ENCODE measurements at places on chromosomes 7 and 10.

GRCh38 chr10:14604181-14605142, 170.2 kb downstream of the FAM107B start:
- peak; percentile 83 for DNase-seq

DNA sequence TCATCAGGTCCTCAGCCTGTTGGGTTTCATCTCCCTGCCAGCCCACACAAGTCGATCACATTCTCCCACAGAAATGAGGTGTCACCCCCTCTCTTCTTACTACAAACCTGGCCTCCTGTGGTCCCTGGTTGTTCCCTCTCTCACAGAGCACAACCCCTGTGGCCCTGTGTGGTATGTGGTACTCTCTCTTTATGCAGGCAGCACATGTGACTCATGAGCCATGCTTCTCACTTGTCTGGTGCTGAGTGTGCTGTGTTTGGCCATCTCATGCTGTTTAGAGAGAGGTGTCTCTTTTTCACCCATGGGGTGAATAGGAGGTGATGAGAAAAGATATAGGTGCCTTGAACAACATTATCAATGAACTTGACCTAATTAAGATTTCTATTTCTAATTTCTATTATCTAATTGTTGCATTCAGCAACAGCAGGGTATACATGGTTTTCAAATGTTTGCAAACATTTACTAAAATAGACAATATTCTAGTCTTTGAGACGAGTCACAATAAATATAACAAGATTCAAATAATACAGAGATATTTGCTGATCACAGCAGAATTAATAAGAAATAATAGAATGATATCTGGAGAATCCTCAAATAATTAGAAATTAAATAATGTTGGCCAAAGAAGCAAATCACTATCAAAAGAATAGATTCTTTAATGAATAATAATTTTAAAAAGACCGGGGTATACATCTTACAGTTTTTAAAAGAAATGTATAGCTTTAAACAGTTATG, 633.8 kb upstream of the IGFBP3 start:
- no peak for DNase-seq

GRCh38 chr7:142754681-142755575, 5.7 kb downstream of the PRSS1 start:
- no peak for DNase-seq

- DNase-seq = no peak
Observed at GRCh38 chr7:15765753-15766152, 79.3 kb upstream of the MEOX2 start.

- DNase-seq = no peak
Observed at GRCh38 chr7:139613971-139614411, 90.5 kb downstream of the CLEC2L start.

GRCh38 chr7:30549931-30550493, 44.7 kb upstream of the GARS1 start:
- no peak for DNase-seq

- no peak for DNase-seq
Observed at GRCh38 chr7:20235288-20235687, 18.1 kb upstream of the MACC1 start.

DNA sequence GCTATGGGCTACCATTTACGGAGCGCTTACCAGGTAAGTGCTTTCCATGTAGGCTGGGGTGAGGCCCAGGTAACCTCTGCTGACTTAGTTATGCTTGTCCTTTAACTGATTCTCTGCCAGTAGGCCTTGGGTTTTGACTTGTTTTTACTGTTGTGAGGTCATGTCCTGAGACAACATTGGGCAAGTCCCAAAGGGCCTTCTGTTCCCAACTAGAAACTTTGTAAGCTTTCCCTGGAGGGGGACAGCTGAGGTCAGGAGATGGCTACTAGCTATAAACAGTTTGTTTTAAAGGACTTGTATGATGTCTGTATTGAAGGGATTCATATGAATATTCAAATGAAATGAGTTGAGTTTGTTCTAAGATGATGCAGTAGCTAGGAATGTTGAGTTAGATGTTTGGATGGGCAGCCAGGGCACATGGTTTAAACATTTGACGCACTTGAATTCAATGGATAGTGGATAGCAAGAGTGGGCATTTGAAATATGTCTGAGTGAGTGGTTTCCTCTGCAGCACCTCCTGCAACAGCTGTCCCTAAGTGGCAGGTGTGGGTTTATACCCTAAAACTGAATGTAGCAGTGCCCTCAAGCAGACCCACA, 10.0 kb upstream of the SGPL1 start:
- DNase-seq = no peak

GRCh38 chr10:133163889-133164815, 4.1 kb downstream of the KNDC1 start:
- no peak for DNase-seq

DNA sequence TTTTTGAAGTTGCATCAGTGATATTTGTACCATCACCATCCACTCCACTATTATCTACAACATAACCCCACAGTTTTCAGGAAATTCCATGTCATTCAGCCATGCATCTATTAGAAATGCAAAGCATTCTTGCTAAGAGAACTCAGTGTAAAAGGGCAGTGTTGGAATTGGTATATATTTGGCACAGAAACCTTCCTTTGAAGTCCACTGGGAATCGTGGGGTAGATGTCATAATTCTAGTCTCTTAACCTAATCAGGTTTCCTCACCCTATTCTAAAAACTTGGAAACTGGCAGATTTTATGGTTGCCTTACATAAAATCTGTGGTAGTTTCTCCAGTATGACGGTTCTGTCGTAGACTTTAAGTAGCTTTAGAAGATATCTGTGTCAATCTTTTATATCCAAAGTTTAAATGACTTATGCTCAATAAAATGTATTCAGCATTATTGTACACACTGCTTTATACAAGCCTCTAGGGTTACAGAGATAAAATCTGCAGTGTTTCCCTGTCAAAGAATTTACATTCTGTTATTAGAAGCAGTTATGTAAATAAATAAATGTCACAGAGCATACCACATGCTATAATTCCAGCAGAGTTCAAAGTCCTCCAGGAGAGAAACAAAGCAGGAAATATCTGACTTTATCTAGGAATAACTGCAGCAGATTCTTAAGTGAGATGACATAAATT, 704.4 kb upstream of the CELF2 start:
- no peak for DNase-seq

DNA sequence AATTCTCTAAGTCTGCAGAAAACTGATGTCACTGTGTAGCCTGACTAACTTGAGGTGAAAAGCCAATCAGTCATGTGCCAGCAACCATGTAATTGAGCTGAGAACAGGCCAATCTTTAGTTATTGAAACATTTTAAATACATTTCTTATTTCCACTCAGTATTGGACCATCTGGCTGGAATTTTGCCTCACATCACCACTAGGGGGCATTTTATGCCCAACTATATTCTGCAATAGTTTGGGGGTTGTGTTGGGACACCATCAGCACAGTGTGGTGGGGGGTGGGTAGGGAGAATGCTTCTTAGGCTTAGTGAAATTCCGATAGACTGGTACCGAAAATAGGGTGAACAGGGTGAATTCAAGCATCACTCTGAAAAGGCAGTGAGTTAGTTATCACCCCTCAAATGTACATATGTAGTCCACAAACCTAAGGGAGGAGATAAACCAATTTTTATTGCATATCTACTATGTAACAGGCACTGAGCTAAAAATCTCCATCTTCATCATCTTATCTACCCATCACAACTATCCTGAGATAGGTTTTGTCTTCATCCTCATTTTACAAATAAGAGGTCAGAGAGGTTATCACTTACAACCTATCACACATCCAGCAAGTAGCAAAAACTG, 17.8 kb downstream of the NPSR1 start:
- DNase-seq = no peak

- DNase-seq = no peak
Observed at GRCh38 chr7:21443149-21443841, 15.4 kb downstream of the SP4 start.

- no peak for DNase-seq
Observed at GRCh38 chr10:16505161-16505560, 16.5 kb downstream of the C1QL3 start.

DNA sequence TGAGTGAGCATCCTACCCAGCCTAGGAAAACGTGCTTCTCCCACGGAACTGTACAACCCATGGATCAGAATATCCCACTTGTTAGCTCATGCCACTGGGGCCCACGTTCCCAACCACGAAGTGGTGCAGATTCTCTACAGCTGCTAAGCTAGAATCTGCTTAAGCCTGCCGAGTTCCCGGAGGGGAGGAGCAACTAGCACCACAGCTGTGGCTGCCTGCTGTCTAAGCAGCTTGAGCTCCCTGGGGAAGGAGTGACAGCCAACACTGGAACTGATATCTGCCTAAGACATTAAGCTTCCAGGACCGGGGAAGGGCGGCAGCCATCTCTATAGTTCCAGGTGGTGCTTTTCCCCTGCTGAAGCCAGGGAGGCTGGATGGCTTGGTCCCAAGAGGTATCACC, 334.7 kb upstream of the CHRM2 start:
- no peak for DNase-seq

DNA sequence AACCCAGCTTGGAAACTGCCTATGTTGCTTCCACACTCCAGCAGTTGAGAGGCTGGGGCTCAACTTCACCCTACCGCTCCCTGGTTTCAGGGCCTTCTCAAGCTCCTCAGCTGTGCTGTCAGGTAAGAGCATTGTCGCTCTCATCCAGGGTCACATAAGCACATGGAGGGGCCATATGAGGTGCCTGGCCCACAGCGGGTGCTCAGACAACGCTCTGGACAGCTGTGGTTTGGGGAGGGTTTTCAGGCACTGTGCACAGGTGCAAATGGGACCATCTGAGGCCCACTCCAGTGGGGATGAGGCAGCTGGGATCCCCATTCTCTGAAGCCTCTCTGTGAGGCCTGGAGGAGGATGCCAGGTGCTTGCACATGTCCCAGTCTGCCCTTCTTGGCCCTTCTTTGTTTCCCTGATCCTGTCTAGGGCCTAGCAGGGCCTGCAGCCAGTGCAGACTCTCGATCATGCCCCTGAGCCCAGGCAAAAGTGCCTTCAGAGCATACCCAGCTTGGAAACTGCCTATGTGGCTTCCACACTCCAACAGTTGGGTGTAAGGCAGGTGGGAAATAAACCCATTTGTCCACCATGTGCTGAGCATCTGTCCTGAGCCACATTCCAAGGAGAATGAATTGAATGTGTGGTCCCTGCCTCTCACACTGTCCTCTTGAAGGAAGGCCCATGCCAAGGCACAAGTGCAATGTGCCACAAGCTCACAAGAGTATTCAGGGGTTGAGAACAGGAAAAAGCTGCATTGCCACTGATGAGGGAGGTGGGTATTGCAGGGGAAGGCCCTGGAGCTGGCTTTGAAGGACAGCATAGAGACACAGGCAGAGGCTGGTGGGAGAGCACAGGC, 40.3 kb downstream of the VSTM4 start:
- DNase-seq = no peak

- DNase-seq = no peak
Observed at GRCh38 chr10:6173203-6173602, 29.5 kb upstream of the PFKFB3 start.

- no peak for DNase-seq
Observed at GRCh38 chr10:8137726-8138125, 83.2 kb downstream of the GATA3 start.

DNA sequence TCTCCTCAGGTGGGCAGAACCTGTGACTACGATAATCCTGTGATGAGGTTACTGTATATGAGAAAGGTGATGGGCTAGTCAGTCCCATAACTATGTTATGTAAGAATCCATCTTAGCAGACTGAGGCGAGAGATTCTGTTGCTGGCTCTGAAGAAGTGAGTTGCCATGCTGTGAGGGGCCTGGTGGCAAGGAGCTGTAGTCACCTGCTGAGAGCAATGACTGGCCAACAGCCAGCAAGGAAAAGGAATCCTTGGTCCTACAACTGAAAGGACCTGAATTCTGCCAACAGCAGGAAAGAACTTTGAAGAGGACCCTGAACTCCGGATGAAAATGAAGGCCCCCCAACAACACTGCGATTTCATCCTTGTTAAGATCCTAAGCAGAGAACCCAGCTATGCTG, 31.0 kb upstream of the DNAJB12 start:
- no peak for DNase-seq

DNA sequence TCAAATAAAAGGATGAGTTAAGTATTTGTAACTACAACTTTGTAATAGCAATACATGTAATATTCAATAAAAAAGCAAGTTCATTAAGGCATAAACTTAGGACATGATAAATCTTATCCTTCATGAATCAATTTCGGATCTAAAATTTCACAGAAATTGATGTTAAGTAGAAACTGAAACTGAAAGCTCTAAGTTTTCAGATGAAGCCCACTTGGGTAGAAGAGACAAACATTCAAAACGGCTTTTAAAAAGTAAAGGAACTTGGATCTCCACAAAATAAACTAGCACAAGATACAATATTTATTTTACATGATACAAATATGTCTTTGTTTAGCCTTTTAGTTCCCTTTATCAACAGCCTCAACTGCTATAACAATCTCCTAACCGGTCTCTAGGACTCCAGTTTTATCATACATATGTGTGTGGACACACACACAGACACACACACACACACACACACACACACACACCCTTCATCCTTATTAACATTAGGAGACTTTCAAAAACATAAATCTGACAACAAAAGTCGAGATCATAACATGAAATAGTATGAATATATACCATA, 83.7 kb downstream of the USP6NL start:
- DNase-seq = no peak

GRCh38 chr10:43039624-43040481, 37.0 kb upstream of the RET start:
- DNase-seq = peak; percentile 68

All from type B pancreatic cell (in vitro differentiated cells).